ENCODE measurements at places on chromosomes 4 and X.

DNA sequence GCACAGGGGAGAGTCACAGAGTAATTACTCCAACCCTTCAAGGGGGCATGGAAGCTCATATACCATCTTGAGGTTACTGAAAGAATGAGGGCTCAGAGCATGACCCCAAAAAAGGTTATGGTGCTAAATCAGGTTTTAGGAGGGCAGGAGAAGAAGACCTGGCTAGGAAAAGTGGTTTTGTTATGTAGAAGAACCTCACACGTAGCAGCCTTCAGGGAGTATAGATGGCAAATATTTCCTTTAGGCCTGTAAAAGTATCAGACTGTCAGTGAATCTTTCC, 102.0 kb upstream of the PDE5A start:
- no peak for DNase-seq

DNA sequence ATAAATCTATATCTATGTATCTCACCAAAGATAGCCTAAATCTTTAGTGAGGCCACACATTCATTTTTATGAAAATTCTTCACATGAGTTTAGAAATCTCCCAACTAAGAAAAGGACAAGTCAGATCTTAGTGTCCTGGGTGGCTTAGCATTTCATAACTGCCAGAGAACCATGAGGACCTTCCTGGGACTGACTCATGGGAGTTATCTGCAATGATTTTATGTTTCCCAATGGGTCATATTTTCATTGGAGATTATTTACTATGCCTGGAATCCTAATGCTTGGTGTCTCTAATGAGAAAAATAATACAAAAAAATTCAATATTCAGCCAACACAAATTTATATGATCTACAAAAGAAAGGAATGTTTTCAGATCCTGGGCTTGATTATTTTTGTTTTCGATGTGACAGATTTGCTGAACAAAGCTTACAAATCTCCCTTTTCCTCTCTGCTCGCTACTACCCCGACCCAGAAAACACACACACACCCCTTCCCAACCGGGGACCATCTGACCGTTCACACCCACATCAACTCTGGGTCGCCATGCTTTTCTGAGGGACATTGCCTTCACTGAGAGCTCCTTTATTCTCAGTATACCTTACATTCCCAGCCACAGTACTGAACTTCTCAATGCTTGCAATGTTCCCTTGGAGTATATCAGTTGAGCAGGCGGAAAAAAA, 40.1 kb downstream of the SORBS2 start:
- peak; percentile 71 for DNase-seq

GRCh38 chr4:48334900-48335384, 6.4 kb upstream of the SLAIN2 start:
- no peak for DNase-seq

DNA sequence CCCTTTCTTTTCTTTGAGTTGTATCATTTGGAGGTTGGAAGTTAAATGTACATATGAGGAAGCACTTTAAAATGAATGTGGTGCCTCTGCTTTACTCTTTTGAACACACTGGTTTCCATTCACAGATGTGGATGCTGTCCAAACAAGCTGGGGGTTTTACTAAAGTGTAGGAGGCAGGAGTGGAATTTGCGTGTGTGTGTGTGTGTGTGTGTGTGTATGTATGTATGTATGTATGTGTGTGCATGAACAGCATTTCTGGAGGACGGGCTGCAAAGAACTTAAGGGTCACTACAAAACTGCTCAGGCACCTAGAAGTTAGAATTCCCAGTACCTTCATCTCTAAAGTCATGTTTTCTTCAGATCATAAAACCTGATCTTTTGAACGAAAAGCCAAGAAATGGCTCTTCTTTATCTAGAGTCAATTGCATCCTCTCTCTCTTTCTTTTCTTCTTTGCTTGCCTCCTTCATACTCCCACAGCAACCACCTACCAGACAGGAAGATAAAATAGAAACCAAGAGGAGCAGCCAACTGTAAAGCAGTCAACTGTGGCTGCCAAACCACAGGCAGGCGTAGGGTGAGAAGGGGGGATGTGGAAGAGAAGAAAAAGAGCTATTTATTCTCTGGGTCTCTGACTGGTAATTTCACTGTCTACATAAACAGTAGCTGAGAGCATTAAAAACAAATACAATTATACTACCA, 177.0 kb upstream of the RASGEF1B start:
- no peak for DNase-seq

DNA sequence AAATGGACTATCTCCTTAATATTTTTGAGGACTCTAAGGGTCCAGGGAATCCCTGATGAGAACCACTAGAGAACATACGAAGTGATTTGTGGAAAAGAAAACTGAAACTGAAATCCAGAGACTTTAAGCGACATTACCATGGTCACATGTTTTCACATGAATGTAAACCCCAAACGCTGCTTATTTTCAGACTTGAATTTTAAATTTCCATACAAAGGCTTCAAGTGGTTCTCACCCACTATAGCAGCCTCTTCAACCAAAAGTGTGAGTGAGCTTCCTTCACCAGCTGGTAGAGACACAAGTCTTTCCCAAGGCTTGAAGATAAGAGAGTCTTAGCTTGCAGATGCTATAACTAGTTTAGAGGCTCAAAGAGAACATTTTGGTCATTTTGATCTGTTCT, 232.7 kb downstream of the MGST2 start:
- no peak for DNase-seq

DNA sequence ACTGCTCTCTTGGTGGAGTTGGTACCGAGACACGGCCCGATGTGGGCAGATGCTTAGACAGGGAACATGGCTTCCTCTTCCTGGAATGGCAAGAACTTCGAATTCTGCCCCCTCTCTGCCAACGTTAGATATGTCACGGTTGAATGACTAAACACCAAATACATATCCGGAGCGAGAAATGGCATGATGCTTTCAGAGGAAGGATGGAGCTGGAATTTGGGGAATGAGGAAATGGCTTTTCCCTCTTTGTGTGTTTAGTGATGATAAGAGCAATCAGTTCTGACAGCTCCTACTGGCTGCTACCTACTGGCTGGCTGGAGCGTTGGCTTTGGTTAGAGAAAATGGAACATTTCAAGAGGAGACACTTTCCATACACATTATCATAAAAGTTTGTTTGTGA, 140.0 kb downstream of the DHRSX start:
- DNase-seq, result peak; percentile 48

All from fibroblast of skin of scalp (primary cell).